ENCODE measurements at places on chromosomes 5 and 9. TPM values are rescaled to one million over a fixed set of nuclear protein-coding genes. Genes with fewer than 3 reads are reported as not detected.

Gene CSF1R
- total RNA-seq, result 8.8 TPM

Gene GRIA1
- total RNA-seq, result 356 TPM

Gene HTR1A
- total RNA-seq, result 18.5 TPM

Gene CBY3
- not detected for total RNA-seq

Gene GLRX
- total RNA-seq, result 18.8 TPM

Gene NAA35
- 60.4 TPM for total RNA-seq

Gene OR13C3
- not detected for total RNA-seq

Gene IL5
- total RNA-seq, result not detected

Gene JAKMIP2
- 75.7 TPM for total RNA-seq

Gene CTXN3
- total RNA-seq, result 0.63 TPM

Gene C7
- total RNA-seq, result 0.94 TPM

Gene CCL27
- total RNA-seq, result not detected

Gene GPR151
- total RNA-seq, result under 0.01 TPM

Gene SPATA9
- 1.9 TPM for total RNA-seq

Gene P4HA2
- total RNA-seq, result 21.3 TPM

Gene MYMK
- total RNA-seq, result not detected

Gene PHF24
- total RNA-seq, result 40.1 TPM

Gene GARIN3
- total RNA-seq, result not detected

Gene ASPN
- 1.3 TPM for total RNA-seq

Gene KCNN2
- total RNA-seq, result 19.1 TPM

Gene KIF12
- total RNA-seq, result 1.3 TPM

Gene SERF1A
- total RNA-seq, result 28.8 TPM

Gene ENTPD8
- not detected for total RNA-seq

Gene IL9
- not detected for total RNA-seq

Gene FBP2
- not detected for total RNA-seq

Gene IRX4
- not detected for total RNA-seq
